Left ventricle myocardium superior (tissue), 1 donor: ENCODE measurements at places on chromosomes 12 and 14.

GRCh38 chr12:11758087-11758486 lies 108.6 kb downstream of the ETV6 start:
- DNase-seq, result no peak

GRCh38 chr12:123571343-123571813 lies 13.0 kb upstream of the TMED2 start:
- peak; percentile 44 for DNase-seq

DNA sequence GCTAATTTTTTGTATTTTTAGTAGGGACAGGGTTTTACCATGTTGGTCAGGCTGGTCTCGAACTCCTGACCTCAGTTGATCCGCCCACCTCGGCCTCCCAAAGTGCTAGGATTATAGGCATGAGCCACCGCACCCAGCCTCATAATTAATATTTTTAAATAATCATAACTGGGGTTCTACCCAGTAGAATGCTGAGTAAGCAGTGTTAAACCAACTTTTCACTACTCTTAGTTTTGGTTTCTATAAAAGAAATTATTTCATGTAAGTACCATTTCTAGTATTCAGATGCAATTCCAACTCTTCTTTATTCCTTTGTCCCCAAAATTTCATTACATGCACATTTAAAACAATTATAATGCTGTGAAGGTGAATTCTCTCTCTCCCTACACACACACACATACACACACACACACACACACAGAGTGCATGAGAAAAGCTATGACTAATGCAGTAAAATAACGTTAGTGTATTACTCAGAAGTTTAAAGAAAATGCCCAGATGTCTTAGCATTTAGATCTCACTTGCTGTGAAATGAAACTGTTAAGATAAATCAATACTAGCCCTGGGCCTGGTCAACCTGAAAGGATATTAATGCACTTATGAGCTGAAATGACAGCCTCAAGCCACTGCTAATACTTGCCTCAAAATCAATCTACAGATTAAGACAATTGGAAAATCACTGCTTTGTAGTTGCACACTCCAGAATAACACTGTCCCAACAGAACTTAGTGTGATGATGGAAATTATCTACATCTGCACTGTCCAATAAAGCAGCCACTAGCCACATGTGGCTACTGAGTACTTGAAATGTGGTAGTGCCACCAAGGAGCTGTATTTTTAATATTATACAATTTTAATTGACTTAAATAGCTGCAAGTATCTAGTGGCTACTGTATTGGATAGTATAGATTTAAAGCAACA lies 36.0 kb downstream of the PTPN21 start:
- DNase-seq, result no peak

- peak; percentile 37 for DNase-seq
Measured at GRCh38 chr12:7460375-7461259, 16.7 kb upstream of the CD163L1 start.

GRCh38 chr14:70563869-70564268 lies 29.1 kb upstream of the ADAM20 start:
- DNase-seq, result peak; percentile 73

DNA sequence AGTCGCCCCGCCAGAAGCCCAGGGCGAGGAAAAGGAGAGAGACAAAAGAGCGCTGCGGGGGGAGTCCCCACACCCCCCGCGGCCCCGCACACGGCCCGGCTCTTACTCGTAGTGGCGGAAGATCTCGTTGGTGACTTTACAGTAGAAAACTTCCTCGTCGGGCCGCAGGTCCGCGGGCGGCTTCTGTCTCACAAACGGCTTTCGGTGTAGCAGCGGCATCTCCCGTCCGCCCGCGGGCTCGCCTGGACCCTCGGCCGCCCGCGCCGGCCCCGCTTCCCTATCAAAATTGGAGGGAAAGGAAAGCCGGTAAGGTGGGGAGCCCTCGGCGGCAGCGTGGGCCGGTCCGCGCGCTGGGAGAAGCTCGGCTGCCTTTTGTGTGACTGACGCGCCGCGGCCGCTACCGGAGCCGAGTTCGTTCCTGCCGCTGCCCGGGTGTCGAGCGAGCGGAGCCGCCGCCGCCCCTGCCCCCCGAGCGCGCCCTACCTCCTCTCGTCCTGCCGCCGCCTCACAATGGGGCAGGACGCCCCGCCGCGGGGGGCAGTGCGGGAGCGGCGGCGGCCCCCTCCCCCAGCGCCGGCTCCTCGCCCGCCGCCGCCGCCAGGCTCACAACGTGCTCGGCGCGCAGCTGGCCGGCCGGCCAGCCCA lies 652 bp downstream of the BAZ1A start:
- DNase-seq, result peak; percentile 69

- DNase-seq, result no peak
Measured at GRCh38 chr12:123532019-123532418, 1.5 kb downstream of the RILPL1 start.

GRCh38 chr12:127286281-127286680 lies 980.7 kb upstream of the TMEM132C start:
- DNase-seq, result no peak

- no peak for DNase-seq
Measured at GRCh38 chr12:28938056-28938455, 211.0 kb upstream of the FAR2 start.

GRCh38 chr14:90695997-90696660 lies 120.1 kb downstream of the TTC7B start:
- no peak for DNase-seq

DNA sequence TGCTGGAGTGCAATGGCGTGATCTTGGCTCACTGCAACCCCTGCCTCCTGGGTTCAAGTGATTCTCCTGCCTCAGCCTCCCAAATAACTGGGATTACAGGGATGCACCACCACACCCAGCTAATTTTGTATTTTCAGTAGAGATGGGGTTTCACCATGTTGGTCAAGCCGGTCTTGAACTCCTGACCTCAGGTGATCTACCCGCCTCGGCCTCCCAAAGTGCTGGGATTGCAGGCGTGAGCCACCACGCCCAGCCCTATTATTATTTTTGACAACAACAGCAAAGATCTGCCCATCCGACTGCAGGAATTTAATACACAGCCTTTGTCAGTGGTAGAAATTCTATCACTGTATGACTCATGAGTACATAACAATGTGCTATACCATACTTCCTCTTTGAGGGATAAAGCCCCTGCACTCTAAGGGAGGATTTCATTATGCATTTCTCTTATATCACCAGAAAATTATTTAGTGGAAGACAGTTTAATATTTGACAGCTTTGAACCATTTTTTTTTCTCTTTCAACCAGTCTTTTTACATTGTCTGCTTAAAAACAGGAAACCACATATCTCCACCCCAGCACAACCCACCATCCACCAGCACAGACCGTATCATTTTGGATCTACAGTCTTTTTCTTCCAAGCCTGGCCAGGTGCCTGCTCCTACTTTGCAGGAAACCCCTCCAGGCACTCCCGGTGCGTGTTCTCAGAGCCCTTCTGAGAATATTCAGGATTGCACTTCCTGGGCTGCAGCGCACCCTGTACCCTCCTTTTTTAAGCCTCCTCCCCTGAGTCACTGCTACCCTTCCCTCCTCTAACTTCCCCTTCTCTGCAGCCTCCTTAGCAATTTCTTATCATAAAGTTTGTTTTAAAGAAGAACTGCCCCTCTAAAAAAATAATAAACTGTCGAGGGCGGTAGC lies 594 bp downstream of the ARHGDIB start:
- peak; percentile 52 for DNase-seq

DNA sequence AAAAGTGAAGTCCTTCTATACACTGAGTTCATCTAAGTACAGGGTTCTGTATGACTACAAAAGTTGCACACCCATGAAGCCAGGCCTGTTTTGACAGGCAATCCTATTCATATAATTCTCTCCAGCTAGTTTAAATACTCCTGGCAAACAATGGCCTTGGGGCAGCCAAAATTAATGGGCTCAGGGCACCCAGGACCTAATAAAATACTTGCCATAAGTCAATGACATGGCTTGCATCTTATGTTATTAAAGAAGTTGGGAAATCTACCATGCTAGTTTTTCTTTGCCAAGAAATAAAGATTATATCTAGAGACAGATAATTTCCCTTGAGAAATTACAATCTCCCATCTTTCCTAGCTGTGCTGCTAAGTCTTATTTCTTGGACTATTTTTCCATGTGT lies 11.1 kb upstream of the TMTC1 start:
- DNase-seq, result no peak

DNA sequence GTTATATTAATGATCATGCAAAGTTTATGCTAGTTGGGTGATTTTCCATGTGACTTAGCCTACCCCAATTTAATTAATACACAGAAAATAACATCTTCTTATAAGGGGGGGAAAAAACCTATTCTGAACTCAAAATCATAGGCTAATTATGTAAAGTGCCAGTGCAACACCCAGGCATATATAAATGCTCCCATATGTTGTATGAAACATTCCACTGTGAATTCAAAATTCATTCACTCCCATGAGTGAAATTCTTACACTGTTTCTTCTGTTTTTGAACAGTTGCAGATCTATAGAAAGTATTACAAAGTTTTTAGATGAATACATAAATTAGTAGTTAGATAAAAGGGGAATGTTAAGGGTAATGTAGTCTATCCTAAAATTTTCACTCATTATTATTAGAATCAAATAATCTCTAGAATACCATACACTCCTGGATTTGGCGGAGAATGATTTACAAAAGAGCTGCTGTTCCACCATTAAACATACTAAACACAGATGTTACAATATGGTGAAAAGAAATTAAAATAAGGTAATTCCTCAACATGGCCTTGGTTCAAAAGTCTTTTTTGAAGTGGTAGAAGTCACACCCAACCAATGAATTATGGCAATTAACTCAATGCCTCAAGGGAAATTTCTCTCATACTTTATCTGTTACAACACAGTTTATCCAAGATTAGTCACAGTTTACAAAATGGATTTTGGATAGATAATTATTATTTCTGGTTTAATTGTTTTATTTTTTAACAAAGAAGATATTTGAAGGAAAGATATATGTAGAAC lies 454.1 kb upstream of the FLRT2 start:
- DNase-seq, result no peak

- no peak for DNase-seq
Measured at GRCh38 chr12:108823804-108824203, 33.6 kb downstream of the SSH1 start.

GRCh38 chr14:66649498-66649897 lies 141.6 kb downstream of the GPHN start:
- DNase-seq, result no peak

GRCh38 chr14:106094654-106095189 lies 568.3 kb downstream of the TMEM121 start:
- DNase-seq, result no peak

DNA sequence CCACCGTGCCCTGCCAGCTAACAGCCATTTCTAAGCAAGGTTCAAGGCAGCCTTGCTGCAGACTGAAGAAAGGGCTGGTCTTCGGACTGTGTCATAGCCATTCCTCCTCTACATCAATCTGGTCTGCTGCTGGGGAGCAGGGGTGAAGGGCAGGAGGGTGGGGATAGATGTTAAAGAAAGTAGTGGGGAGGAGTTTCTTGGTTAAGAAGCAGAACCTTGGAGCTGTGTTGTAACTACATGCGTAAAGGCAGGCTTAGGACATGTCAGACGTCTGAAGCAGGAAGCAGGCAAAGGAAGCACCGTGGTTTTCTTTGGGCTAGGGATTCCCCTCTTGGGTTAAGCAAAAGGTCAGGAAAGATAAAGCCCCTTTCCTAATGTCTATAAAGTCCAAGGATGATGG lies 18.1 kb upstream of the NEK9 start:
- DNase-seq, result no peak

GRCh38 chr12:50598321-50598862 lies 93.6 kb downstream of the DIP2B start:
- no peak for DNase-seq

DNA sequence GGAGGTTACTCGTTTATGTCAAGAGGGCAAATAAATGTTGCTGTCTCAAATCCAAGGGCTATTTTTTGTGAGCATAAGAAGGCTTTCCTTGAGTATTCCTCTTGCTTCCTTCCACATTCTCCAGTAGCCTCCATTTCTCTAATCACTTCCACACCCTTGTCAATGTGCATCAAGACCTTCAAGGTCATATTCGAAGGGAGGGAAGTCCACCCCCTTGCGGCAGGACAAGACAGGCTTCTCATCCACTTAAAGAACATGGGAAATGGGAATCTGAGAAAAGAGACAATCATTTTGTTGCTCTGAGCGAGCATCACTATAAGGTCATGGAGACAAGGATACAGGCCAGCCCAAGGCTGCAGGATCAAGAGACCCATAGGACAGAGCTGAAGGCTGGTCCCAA lies 13.2 kb upstream of the DHRS2 start:
- DNase-seq, result no peak

GRCh38 chr12:22377731-22378496 lies 43.4 kb upstream of the ST8SIA1 start:
- DNase-seq, result no peak
